ENCODE measurements at places on chromosomes 4 and X.
A peak's percentile ranks its signal among the peaks of the same experiment; 100 is the strongest.

GRCh38 chrX:134513091-134513490, 53.1 kb downstream of the HPRT1 start:
- no peak for DNase-seq

DNA sequence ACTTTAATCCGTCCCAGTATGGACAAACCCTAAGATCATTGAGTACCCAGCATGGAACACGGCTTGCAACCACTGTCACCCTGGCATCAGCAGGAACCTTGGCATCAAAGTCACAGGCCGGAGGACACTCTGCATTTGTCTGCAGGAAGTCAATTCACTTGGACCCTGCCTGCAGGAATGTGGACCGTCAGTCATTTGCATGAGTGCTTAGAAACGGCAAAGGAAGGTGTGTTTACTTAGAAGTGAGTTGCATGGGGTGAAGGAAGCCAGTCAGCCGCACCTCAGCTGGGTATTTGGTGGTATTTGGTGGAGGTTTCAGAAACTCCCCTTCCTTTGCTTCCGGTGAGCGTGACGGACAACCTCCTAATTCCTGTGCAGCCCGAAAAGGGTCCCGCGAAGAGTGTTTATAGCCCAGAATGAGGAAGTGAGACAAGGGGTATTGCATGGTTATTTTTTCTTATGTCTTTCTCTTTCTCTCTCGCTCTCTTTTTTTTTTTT, 15.5 kb downstream of the P2RY8 start:
- DNase-seq: peak; percentile 97

DNA sequence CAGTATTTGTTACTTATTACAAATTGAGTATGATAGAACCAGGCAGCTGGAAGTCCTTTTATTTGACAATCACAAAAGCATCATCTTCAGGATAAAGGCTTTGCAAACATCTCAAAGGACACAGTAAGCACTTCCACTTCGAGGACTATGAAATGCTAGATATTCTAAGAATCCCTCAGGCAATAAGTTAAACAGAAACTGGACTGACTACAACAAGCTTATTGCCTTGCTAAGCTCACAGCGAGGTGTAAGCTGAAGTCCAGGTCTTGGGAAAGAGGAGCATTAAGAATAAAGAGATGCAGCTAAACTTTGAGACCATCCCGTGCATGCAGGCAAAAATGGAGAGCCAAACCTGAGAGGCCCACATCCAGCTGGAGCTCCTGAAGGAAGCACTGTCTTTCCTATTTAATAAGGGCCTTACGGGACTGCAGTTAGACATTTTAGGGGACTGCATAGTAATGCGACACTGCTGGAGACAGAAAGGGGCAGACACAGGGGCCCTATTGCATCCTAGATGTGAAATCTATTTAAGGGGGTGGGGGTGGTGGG, 38.7 kb downstream of the DCHS2 start:
- DNase-seq: no peak

DNA sequence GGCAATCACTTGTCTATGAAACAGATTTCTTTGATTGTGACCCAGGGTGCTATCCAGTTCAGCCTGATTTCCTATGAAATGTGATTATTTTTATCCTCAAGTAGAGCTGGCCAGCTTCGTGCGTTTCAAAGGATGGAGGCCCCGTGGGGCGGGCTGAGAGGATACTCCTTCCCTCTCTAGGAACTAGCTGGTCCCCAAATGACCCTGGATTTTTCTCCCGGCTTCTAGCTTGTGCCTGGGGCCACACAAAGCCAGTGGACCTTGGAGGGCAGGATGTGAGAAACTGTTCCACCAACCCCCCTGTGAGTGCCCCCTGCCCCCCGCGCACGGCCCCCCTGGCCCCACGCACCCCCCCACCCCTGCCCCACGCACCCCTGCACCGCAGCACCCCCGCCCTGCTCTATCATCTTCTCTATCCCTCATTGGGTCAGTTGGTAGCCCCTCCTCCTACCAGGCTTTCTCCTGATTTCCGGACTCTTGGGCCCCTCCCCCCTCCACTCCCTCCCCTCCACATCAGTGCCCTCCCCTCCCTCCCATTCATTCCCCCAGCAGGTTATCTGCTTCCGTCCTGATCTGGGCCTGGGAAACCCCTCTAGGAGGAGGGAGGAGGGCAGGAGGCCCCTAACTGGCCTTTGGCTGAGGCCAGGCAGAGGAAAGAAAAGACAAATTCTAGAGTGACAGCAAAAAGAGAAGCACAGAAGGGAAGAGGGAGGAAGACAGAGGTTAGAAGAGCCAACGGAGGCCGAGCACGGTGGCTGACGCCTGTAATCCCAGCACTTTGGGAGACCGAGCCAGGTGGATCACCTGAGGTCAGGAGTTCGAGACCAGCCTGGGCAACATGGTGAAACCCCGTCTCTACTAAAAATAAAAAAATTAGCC, 3.3 kb downstream of the XPNPEP2 start:
- no peak for DNase-seq

DNA sequence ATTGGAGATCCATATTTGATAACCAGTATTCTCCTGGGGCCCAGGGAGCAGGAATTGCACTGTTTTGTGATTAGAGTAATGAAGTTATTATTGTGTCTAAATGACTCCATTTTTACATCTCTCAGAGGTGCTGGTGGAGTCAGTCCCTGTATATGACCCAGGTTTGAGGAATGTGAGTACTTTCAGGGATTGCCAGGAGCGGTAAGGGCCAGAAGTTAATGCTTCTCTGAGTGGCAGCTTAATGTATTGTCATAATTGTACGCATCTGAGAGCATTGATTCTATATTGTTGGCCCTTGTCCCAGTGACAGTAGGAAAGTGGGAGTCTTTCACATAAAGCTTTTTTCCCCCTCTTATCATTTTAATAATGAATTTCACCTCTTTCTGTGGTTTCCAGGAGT, 146.2 kb downstream of the GATB start:
- no peak for DNase-seq

DNA sequence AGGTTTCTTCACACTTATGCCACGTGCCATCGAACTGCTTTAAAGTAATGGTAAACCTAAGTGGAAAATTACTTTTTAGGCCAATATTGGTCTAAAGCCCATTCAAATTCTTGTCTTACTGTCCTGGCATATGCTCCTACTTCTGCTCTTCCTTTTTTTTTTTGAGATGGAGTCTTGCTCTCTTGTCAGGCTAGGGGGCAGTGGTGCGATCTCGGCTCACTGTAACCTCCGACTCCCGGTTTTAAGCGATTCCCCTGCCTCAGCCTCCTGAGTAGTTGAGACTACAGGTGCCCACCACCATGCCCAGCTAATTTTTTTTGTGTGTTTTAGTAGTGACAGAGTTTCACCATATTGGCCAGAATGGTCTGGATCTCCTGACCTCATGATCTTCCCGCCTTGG, 129.0 kb upstream of the TECRL start:
- DNase-seq: peak; percentile 3

DNA sequence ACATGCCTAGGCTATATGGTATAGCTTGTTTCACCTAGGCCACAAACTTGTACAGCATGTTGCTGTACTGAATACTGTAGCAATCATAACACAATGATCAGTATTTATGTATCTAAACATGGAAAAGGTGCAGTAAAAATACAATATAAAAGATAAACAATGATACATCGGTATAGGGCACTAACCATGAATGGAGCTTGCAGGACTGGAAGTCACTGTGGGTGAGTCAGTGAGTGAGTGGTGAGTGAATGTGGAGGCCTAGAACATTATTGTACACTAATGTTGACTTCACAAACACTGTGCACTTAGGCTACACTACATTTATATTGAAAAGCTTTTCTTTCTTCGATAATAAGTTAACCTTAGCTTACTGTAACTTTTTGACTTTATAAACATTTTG, 45.6 kb upstream of the ANK2 start:
- no peak for DNase-seq

Measured in RPMI8226 (cell line).